Dermis microvascular lymphatic vessel endothelial cell (primary cell): ENCODE measurements at places on chromosomes 6 and 20. TPM values are rescaled to one million over a fixed set of nuclear protein-coding genes. Genes with fewer than 3 reads are reported as not detected.

- no peak for DNase-seq
These were observed 5.9 kb downstream of the CST1 start for GRCh38 chr20:23744817-23745216.

- no peak for DNase-seq
These were observed 32.9 kb upstream of the ID1 start for GRCh38 chr20:31572042-31572700.

DNA sequence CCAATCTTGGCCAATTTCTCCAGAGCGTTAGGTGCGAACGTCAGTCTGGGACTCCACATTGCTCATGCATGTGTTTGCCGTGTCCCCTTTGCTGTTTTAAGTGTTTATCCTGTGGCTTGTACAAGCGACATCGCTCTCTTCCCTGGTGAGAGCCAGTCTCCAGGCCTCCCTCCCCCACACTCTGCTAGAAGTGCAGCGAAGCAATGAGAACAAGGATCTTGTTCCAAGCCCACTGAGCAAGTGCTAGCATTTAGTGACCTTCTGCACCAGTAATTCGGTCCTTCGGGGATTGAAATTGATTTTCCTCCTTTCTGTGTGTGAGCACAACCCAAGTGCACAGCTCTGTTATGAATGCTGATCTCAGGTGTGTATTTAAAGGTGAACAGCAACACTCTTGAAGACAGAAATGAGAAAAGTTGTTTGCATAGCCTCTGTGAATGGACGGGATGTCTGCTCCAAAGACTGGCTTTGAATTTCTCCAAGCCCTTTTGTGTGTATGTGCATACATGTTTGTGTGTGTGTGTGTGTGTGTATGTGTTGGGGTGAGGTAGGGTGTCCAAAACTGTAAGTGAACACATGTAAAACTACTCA is 29.0 kb downstream of the CD83 start:
- DNase-seq, result no peak

DNA sequence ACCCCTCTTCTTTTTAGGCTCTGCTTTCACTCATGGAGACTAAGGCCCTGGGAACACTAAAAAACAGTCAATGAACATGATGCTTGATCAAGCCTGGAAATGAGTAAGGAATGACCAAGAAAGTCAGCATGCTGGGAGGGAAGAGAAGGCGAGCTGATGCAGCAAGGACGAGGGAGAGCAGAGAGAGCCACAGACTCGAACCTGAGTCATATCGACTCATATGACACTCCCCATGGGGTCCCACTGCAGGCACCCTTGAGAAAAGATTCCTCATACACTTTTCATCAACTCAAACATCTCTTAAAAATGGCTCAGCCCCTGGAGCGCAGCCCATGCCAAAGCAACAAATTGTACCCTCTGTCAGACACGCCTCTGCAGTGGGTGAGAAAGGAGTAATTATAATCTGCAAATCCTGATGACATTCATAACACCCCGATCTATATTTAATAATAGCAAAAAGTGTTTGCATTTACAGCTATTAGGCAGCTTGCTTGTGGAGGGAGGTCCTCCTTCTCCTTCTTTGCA is 127.2 kb downstream of the F13A1 start:
- DNase-seq, result no peak

GRCh38 chr20:1423625-1424106 is 30.8 kb upstream of the FKBP1A start:
- peak; percentile 26 for DNase-seq

GRCh38 chr6:17542243-17542642 is 57.9 kb upstream of the FAM8A1 start:
- DNase-seq, result no peak

- no peak for DNase-seq
These were observed 1073.0 kb upstream of the MAP3K7 start for GRCh38 chr6:91659891-91660290.

- DNase-seq, result no peak
These were observed 83.1 kb downstream of the IRF4 start for GRCh38 chr6:474453-475185.

Gene TFAP2D
- not detected in 2 replicates for total RNA-seq

GRCh38 chr20:59622496-59622895 is 18.2 kb downstream of the PHACTR3 start:
- no peak for DNase-seq

Gene OR10C1
- not detected in 2 replicates for total RNA-seq

GRCh38 chr6:44335631-44336030 is 6.8 kb upstream of the SPATS1 start:
- DNase-seq, result no peak

DNA sequence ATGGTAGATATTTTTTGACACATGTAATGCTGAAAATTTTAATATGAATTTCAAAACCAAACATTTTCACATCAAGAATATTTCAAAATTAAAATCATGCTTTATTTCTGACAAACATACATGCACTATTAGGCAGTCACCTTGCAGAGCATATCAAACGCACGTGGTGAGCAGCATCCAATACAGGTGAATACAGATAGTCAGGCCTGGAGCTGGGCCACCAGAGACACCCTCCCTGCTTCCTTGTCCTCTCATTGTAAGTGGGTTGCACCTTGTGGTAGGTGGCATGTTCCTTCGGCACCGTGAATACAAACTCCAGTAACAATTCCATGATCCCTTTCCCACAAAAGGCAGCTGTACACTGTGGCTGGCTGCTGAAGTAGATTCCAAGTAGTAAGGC is 8.9 kb downstream of the REV3L start:
- DNase-seq, result no peak

DNA sequence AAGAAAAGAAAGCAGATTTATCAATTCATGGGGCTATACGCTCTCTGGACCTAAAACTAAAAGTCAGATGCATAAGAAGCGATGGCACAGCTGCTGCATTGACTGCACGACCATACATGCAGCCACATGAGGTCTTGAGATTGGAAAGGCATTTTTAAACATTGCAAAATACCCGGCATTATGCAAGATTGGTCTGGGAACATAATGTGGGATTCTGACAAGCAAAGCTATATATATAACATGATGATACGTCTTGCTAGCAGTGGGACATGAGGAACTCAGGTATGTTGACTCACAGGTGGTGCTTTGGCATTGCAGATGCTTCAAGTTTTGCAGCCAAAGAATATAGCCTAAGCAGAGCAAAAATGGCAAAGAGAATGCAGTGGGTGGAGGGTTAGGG is 55.1 kb downstream of the SAMD3 start:
- DNase-seq, result no peak

Gene SLC17A3
- not detected in 2 replicates for total RNA-seq

DNA sequence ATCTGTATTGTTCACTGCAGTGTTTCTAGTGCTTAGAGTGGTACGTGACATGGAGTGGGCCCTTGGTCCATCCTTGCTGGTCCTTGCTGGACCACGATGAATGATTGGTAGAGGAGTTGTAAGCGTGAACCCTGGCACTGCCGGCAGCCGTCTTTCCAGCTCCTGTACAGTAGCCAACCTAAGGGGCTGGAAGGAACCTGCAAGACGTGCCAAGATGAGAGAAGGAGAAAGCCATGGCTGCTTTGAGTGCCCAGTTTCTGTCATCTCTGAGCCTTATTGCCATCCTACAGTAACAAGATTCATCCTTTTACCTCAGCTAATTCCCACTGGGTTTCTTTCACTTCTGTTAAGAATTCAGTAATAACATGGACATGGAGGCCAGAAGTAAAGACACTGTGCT is 5.9 kb downstream of the DHX35 start:
- DNase-seq, result no peak

GRCh38 chr6:72740135-72740534 is 118.3 kb downstream of the KCNQ5 start:
- DNase-seq, result no peak

Gene TNFRSF21
- 60.7 and 120 TPM in 2 replicates for total RNA-seq

GRCh38 chr20:2825761-2826160 is 9.6 kb downstream of the TMEM239 start:
- DNase-seq, result no peak

DNA sequence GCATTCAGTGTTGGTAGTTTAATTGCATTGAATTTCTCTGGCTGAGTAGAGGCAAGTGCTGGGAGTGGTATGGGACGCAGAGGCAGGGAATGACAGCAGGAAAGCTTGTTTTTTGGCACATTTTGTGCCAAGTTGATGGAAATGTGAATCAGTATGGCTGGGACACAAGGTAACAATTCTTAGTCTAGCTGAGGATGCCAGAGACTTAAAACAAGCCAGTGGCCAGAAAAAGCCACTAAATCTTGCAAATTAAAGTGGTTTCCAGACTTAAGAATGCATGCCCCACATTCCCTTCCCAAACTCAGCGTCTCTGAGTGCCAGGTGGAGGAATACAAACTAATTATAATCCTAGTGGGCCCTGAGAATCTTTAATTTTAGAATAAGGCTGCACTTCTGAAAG is 35.9 kb downstream of the PPARD start:
- DNase-seq, result no peak

Gene SERPINB1
- total RNA-seq, result 18.3 and 36.3 TPM in 2 replicates

DNA sequence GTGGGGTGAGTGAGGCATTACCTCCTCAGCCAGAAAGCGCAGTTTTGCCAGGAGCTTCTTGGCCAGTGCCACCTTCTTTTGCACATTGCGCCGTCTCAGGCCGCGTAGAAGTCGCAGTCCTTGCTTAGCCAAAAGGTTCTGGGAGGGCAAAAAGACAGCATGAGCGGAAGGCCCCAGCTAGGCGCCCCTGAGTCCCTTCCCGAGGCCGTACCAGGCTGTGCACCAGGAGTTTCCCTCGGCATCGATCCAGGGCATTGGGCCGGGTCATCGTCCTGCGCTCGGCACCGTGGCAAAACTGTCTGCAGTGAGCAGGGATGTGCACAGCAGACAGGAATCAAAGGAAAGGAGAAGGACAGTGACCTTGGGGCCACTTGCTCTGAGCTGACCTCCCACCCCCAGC is 20.2 kb upstream of the SPAG4 start:
- DNase-seq, result no peak

DNA sequence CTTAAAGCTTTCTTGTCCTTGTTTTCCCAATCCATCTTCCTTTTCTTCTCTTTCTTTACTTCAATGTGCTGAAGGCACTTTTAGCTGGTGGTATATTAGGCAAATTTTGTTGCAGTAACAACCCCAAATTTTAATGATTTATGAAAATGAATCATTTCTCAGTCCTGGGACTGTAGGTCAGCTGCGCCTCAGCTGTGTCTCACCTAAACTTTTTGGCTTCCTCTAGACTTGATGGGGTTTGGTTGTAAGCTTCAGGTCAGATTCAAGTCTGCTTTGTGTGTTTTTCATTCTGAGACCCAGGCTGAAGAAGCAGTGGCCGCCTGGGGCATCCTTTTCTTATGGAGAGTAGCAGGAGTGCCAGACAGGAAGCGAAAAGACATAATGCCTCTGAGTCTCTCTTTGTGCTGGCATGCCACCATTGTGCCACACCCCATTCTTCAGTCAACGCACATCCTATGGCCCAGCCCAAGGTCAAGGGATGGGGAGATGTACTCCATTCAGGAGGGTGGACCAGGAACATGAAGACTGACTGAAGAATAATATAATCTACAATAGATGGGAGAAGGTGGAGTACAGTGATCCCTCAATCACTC is 28.9 kb upstream of the CD83 start:
- DNase-seq, result no peak

DNA sequence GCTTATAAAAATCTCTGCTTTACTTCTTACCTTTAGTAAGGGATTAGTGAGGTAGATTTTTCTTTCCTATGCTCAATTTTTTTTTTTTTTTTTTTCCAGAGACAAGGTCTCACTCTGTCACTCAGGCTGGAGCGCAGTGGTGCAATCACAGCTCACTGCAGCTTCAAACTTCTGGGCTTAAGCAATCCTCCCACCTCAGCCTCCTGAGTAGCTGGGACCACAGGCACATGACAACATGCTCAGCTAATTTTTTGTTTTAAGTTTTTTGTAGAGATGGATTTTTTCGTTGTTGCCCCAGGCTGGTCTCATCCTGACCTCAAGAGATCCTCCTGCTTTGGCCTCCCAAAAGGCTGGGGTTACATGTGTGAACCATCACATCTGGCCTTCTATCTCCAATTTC is 58.9 kb upstream of the RREB1 start:
- DNase-seq, result no peak

- peak; percentile 5 for DNase-seq
These were observed 25.8 kb downstream of the CBFA2T2 start for GRCh38 chr20:33515569-33516216.

Gene SNAP25
- total RNA-seq, result under 0.01 TPM in 1 of 2 replicates, not detected in the other

Gene SPAG4
- 10.5 and 18.6 TPM in 2 replicates for total RNA-seq

Gene HLA-DQB1
- under 0.01 and 0.13 TPM in 2 replicates for total RNA-seq

DNA sequence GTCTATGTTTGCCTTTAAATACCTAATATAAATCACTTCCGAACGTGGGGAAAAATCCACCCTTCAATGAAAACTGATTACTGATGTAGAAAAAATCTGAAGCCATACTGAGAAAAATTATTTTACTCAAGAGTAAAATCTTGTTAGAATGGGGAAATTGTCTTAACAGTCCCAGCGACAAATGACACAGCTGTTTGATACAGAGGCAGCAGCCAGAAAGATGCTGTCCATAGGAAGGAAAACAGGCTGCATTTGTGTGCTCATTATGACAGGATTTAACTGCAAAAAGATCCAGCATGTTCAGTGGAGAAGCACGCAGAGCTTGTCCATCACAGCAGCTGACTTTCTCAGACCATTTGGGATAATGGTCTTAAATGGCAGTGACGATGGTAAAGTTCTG is 443.0 kb downstream of the TFAP2B start:
- no peak for DNase-seq

- no peak for DNase-seq
These were observed 622.8 kb upstream of the EPHA7 start for GRCh38 chr6:94041945-94042709.

Gene TPX2
- total RNA-seq, result 12.9 and 28.5 TPM in 2 replicates

DNA sequence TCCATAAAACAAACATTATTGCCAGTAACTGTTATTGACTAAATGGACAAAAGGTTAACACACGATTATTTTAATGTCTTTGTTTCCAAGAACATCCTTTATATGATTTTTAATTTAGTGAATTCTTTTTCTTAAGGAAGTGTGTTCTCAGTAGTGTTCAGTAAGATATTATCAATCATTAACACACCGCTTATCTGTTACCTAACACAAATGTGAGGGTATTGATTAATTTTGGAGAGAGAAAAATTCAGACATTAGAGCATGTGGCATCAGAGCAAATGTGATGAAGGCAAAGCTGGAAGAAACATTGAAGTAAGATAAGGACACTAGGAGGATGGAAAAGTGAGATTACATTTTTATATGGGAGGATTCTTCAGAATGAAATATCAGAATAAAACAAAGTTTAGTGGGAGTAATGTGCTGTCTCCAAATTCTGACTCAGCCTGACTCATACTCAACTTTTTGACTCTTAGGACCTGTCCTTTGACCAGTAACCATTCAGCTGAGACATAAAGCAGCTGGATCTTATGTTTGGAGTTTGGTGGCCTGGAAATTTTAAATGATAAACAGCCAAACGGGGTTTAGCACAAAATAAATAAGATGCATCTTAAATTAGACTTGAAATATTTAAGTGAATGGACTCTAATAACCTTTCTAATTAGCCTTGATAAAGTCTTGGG is 348.6 kb downstream of the CD109 start:
- no peak for DNase-seq

- DNase-seq, result no peak
These were observed 30.4 kb downstream of the TM9SF4 start for GRCh38 chr20:32139947-32140346.

Gene CLPSL2
- total RNA-seq, result not detected in 2 replicates

Gene SLPI
- 0.39 and 1.4 TPM in 2 replicates for total RNA-seq

DNA sequence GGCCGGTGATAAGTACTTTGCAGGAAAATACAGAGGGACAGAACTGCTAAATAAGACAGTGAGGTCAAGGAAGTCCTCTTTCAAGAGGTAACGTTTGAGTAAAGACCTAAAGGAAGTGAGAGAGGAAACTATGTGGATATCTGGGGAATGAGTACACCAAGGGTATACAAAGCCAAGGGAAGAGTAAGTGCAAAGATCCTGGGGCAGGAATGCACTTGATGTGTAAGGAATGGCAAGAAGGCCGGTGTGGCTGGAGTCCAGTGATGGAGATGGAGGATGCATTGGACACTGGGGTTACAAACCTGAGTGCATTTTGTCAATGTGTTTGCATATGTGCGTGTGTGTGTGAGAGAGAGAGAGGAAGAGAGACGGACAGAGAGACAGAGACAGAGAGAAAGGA is 32.1 kb upstream of the TGM2 start:
- no peak for DNase-seq
